ENCODE measurements at places on chromosomes 12 and 14. TPM values are rescaled to one million over a fixed set of nuclear protein-coding genes. Genes with fewer than 3 reads are reported as not detected.
A peak's percentile ranks its signal among the peaks of the same experiment; 100 is the strongest.

SLC7A8 gene
- polyA plus RNA-seq = 98.5 TPM

RPS6KL1 gene
- polyA plus RNA-seq = 1.8 TPM

ISM2 gene
- polyA plus RNA-seq = 1.3 TPM

NRL gene
- polyA plus RNA-seq = 0.59 TPM

PRH2 gene
- polyA plus RNA-seq = not detected

- DNase-seq = peak; percentile 55
These were observed 31.8 kb upstream of the OR10A7 start for GRCh38 chr12:55188974-55189556.

- no peak for DNase-seq
These were observed 603 bp downstream of the PABPN1 start for GRCh38 chr14:23321572-23322547.

FNTB gene
- polyA plus RNA-seq = 37.7 TPM

DNA sequence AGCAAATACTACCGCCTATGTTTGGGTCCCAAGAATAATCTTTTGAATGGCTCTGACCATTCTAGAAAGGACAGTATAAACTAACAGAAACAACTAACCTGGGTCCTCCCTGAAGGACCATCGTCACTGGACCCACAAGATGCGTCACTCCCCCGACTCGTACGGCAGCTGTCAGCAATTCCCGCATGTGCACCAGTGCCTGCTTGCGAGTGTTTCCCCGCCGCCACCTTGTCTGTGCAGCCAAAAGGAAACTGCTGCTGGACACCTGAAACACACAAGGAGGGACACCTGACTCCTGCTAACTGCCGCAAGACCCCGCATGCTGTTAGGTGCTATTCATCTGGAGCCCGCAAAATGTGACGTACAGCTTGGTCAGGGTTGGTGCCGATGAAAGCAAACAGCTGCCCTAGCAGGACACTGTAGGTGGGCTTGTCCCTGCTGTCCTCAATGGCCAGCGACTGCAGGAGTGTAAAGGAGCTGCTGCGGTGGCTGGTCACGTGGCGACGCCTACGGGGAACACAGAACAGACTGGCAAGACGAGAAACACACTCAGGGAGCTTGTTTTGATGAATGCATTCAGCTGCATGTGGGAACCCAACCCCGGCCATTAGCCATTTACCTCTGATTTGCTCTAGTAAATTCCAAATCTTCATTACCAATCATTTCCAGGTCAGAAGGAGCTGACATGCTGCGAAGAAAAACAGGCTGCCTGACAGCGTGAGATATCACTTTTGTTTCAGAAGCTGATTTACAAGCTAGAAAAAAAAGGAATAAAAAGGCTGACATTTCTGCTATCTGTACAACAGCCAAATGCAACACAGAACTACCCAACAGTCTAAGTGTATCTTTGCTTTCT is 118.1 kb downstream of the TRAFD1 start:
- DNase-seq = no peak

All from left renal pelvis (tissue), 4 donors.